Fibroblast of lung (primary cell): ENCODE measurements at places on chromosomes 2 and 18. TPM values are rescaled to one million over a fixed set of nuclear protein-coding genes. Genes with fewer than 3 reads are reported as not detected.
A peak's percentile ranks its signal among the peaks of the same experiment; 100 is the strongest.

Gene TNP1
- not detected in 2 replicates for total RNA-seq

Gene SCTR
- total RNA-seq, result not detected in 2 replicates

DNA sequence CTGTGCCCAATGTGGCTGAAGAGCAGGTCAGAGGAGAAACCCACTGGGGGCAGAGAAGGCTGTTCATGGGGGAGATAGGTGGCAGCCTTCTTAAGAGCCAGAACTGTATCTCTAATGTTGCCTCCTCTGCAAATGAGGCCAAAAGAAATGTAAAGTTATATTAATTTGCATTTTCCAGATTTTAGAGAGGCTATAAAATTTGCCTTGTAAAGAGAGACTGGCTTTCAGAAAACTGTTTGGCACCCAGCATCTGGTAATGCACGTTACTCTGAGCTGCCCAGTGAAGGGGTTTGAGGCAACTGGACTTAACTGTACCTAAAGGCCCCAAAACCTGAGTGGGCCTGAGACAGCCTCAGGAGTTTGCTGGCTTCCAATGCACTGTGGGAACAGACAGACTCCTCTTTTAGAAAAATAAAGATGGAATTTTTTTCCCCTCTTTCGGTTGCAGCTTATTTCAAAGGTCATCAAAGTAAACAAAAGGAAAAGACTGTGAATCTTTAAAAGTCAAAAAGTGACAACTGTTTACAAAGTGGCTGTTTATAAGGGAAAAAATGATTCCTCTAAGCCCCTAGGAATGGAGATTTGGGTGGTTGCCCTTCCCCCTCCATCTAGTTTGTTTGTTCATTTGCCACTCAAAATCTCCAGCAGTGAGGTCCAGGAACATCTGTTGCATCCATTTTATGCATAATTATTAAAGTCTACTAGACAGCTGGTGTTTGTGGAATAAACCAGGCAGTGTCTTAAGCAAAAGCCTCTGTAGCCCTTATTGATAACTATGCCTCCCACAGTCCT is 132.2 kb upstream of the ZFP36L2 start:
- H3K4me3 ChIP-seq, result no peak overlapping the region
- no peak overlapping the region for H3K27ac ChIP-seq
- H3K4me1 ChIP-seq, result peaks cover 4% of the 10 kb centered on the region
- no peak for DNase-seq

DNA sequence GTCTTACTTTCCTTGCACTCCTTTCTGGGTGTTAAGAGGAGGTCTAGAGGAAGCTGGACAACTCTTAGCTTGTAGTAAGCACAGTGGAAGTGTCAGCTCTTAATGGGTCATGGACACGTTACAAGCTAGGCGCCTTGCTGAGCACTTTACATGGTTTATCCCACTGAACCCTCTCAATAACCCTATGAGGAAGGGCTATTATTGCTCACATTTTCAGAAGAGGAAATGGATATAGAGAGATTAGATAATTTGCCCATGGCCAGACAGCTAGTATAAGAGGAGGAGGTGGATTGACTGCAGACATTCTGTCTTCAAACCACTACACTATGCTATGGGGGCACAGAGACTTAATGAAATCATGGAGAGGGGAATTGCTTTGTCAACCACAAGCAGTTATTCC is 8.3 kb upstream of the IL1RN start:
- no peak overlapping the region for H3K4me3 ChIP-seq
- H3K27me3 ChIP-seq, result peaks cover 6% of the 10 kb centered on the region
- H3K27ac ChIP-seq, result no peak overlapping the region

- H3K27ac ChIP-seq, result no peak overlapping the region
- no peak overlapping the region for H3K4me3 ChIP-seq
- no peaks in the 10 kb centered on the region for H3K36me3 ChIP-seq
- no peaks in the 10 kb centered on the region for H3K27me3 ChIP-seq
- DNase-seq, result peak; percentile 24
Observed at GRCh38 chr2:135037831-135038230, 9.4 kb downstream of the MAP3K19 start.
